NCI-H1092 (cell line): ENCODE measurements at places on chromosomes 13 and 19.

- DNase-seq, result no peak
These were observed 17.5 kb upstream of the ASPDH start for GRCh38 chr19:50531171-50531612.

- DNase-seq, result no peak
These were observed 1.2 kb downstream of the EPS15L1 start for GRCh38 chr19:16470541-16470910.

DNA sequence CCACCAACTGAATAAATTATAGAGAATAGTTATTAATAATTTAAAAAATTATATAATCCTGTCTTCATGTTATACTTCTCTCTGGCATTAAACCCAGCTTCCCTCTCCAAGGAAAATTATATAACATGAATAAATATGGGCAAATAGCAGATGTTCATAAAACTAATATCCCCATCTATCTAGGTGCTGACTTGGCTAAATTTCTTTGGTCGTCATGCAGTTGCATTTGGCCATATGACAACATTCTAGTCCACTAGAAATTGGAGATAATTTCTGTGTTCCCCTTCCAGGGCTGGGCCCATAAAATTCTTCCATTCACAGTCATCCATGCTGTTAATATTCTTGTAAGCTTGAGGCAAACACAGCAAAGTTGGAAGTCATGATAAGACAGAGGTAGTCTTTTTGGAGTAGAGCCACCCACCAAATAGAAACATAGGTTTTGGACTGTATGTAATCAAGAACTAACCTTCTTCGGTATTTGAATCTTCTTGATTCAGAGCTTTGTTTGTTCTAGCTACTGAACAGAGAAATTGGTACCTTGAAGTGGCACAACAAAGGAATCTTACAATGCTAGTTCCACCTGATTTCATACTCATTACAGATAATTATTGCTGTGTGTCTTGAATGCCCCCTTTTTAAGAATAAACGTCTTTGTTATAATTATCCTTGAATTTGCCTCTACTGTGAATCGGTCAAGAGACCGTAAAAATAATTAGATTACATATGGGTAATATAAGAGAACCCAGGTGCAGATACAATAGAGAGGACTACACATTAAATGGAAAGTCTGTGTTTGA, 678.5 kb upstream of the PCDH20 start:
- DNase-seq, result no peak

- no peak for DNase-seq
These were observed 17.2 kb upstream of the JUND start for GRCh38 chr19:18298601-18299000.
